Bladder microvascular endothelial cell (primary cell): ENCODE measurements at places on chromosomes 6 and 20. TPM values are rescaled to one million over a fixed set of nuclear protein-coding genes. Genes with fewer than 3 reads are reported as not detected.

MAS1 gene
- under 0.01 TPM in 1 of 2 replicates, not detected in the other for total RNA-seq

CYP39A1 gene
- total RNA-seq = 0.88 and 0.97 TPM in 2 replicates

BPIFA2 gene
- not detected in 2 replicates for total RNA-seq

LPA gene
- total RNA-seq = not detected in 2 replicates

TCP11 gene
- not detected in 2 replicates for total RNA-seq

TUBB2A gene
- total RNA-seq = 57.5 and 91.3 TPM in 2 replicates
